Activated CD4-positive, alpha-beta memory T cell treated with anti-CD3 and anti-CD28 coated beads, Interleukin-2, amount 10 ng/mL, durations not matched to agents 7 days and 5 days (primary cell): ENCODE measurements at places on chromosomes 2 and 18. TPM values are rescaled to one million over a fixed set of nuclear protein-coding genes. Genes with fewer than 3 reads are reported as not detected.

The CCDC138 gene
- 9.1 TPM for total RNA-seq

The C2orf72 gene
- 0.98 TPM for total RNA-seq

The B3GNT7 gene
- total RNA-seq = 0.15 TPM

The KIF5C gene
- 14.7 TPM for total RNA-seq

The FBXO41 gene
- total RNA-seq = 13.3 TPM

The LDAH gene
- 26.4 TPM for total RNA-seq

The ITGB6 gene
- total RNA-seq = not detected

The TRIM54 gene
- total RNA-seq = 0.13 TPM

The HOXD3 gene
- not detected for total RNA-seq

The SLC9A4 gene
- 0.15 TPM for total RNA-seq

The STEAP3 gene
- not detected for total RNA-seq

The HOXD13 gene
- total RNA-seq = not detected

The G6PC2 gene
- total RNA-seq = not detected

The ACKR3 gene
- total RNA-seq = 2.5 TPM

The CHST10 gene
- total RNA-seq = 3.1 TPM

The CUL3 gene
- total RNA-seq = 66.9 TPM

The NEB gene
- total RNA-seq = 0.38 TPM

The MC2R gene
- not detected for total RNA-seq

The CCNYL1 gene
- 6.1 TPM for total RNA-seq

The EFR3B gene
- not detected for total RNA-seq

The HNMT gene
- not detected for total RNA-seq

The GCG gene
- not detected for total RNA-seq

The LTBP1 gene
- 0.35 TPM for total RNA-seq

The MRPL19 gene
- total RNA-seq = 37.7 TPM

The LINC00305 gene
- total RNA-seq = not detected

The ASPRV1 gene
- 0.98 TPM for total RNA-seq

The SMPD4 gene
- 56.5 TPM for total RNA-seq

The ME2 gene
- 73.6 TPM for total RNA-seq

The POTEC gene
- not detected for total RNA-seq

The KCNS3 gene
- total RNA-seq = not detected

The RND3 gene
- not detected for total RNA-seq

The DQX1 gene
- total RNA-seq = 0.45 TPM

The SEPTIN2 gene
- 282 TPM for total RNA-seq

The SCN7A gene
- not detected for total RNA-seq

The HOXD9 gene
- total RNA-seq = not detected

The RGPD3 gene
- total RNA-seq = 0.20 TPM

The DSG4 gene
- total RNA-seq = not detected

The RBM44 gene
- 0.93 TPM for total RNA-seq

The LAMA1 gene
- not detected for total RNA-seq

The SF3B1 gene
- 304 TPM for total RNA-seq

The SKA1 gene
- 45.6 TPM for total RNA-seq

The CIDEA gene
- not detected for total RNA-seq

The TNS1 gene
- 3.2 TPM for total RNA-seq

The PLEK gene
- 10.9 TPM for total RNA-seq

The PLEKHA3 gene
- 27.7 TPM for total RNA-seq

The DNER gene
- total RNA-seq = not detected

The TBR1 gene
- total RNA-seq = not detected

The SCN1A gene
- total RNA-seq = not detected

The PUM2 gene
- 147 TPM for total RNA-seq

The NEU2 gene
- total RNA-seq = not detected

The ALKAL2 gene
- total RNA-seq = not detected

The DSC3 gene
- not detected for total RNA-seq

The SERPINB11 gene
- not detected for total RNA-seq

The SFT2D3 gene
- total RNA-seq = 5.8 TPM

The FZD7 gene
- total RNA-seq = 0.60 TPM
